Aorta (tissue), 5 donors: ENCODE measurements at places on chromosomes 7 and 10. TPM values are rescaled to one million over a fixed set of nuclear protein-coding genes. Genes with fewer than 3 reads are reported as not detected.

FAM237B gene
- total RNA-seq, result not detected

VWDE gene
- 0.55 TPM for total RNA-seq

OR2A2 gene
- not detected for total RNA-seq

PTPN20 gene
- total RNA-seq, result 8.2 TPM

FGL2 gene
- total RNA-seq, result 208 TPM

CDK14 gene
- total RNA-seq, result 53.6 TPM

NUTM2A gene
- 0.66 TPM for total RNA-seq

SEMA4G gene
- 1.5 TPM for total RNA-seq

C1QL3 gene
- not detected for total RNA-seq

CREM gene
- 52.0 TPM for total RNA-seq

LLCFC1 gene
- not detected for total RNA-seq

FAM131B gene
- total RNA-seq, result 2.8 TPM

ITGB8 gene
- total RNA-seq, result 12.0 TPM

LIPN gene
- total RNA-seq, result not detected

TMEM176A gene
- 30.7 TPM for total RNA-seq

PRSS37 gene
- not detected for total RNA-seq

SPDYE2 gene
- total RNA-seq, result not detected

PSD gene
- 0.16 TPM for total RNA-seq

ASAH2 gene
- 5.2 TPM for total RNA-seq

C7orf33 gene
- total RNA-seq, result not detected

CLCN1 gene
- total RNA-seq, result not detected

FOXK1 gene
- total RNA-seq, result 41.4 TPM

AKR1C2 gene
- total RNA-seq, result 44.7 TPM

CEP55 gene
- total RNA-seq, result 1.4 TPM

KCNMA1 gene
- 163 TPM for total RNA-seq

MAP3K8 gene
- total RNA-seq, result 80.3 TPM

CACNB2 gene
- 7.6 TPM for total RNA-seq

HOXA3 gene
- total RNA-seq, result 20.8 TPM

ENO4 gene
- not detected for total RNA-seq

ZCWPW1 gene
- total RNA-seq, result 4.4 TPM

SRGN gene
- total RNA-seq, result 168 TPM

ALOX5 gene
- 62.5 TPM for total RNA-seq

AQP1 gene
- total RNA-seq, result 1,062 TPM

AMZ1 gene
- total RNA-seq, result 1.1 TPM

TDRD1 gene
- 0.78 TPM for total RNA-seq

SORCS1 gene
- total RNA-seq, result 1.4 TPM

CYP3A7 gene
- total RNA-seq, result not detected

ADCYAP1R1 gene
- total RNA-seq, result 6.1 TPM

PRXL2A gene
- 43.1 TPM for total RNA-seq

MOGAT3 gene
- not detected for total RNA-seq

SPDYE16 gene
- 0.16 TPM for total RNA-seq
